ENCODE measurements at places on chromosomes 7 and 10.

GRCh38 chr7:29367784-29368183 is 173.2 kb downstream of the CHN2 start:
- no peak for DNase-seq

- DNase-seq, result no peak
These were observed 13.7 kb upstream of the ZNF777 start for GRCh38 chr7:149474309-149475120.

- DNase-seq, result peak; percentile 90
These were observed 319.8 kb upstream of the PHYHIPL start for GRCh38 chr10:58856508-58857240.

- DNase-seq, result no peak
These were observed 324.1 kb downstream of the C7orf25 start for GRCh38 chr7:42587806-42588205.

GRCh38 chr10:16965740-16966447 is 148.7 kb upstream of the RSU1 start:
- DNase-seq, result peak; percentile 91

GRCh38 chr7:155796381-155797261 is 15.6 kb downstream of the SHH start:
- DNase-seq, result peak; percentile 41

- DNase-seq, result no peak
These were observed 59.7 kb downstream of the CPED1 start for GRCh38 chr7:121048195-121048594.

DNA sequence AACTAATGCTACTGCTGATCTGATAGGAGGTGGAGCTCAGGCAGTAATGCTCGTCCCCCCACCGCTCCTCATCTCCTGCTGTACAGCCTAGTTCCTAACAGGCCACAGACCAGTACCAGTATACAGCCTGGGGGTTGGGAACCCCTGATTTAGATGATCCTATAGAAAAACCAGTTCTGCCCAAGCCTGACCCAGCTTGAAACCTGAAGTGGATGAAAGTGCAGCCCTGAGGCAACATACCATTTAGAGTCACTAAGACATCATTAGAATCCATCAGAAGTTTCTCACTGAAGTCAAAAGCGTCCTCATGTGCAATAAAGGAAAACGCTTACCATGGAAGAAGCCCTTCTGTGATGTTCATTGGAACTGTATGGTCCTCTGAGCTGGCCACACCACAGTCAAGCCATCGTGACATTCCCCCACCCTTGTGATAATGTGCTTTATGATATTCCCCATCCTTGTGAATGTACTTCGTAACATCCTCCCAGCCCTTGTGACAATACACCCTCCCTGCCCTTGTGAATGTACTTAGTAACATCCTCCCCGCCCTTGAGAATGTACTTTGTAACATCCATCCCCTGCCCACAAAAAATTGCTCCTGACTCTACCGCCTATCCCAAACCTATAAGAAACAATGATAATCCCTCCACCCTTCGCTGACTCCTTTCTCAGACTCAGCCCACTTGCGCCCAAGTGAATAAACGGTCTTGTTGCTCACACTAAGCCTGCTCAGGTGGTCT is 65.9 kb upstream of the HECTD2 start:
- no peak for DNase-seq

- DNase-seq, result no peak
These were observed 99.1 kb upstream of the CACUL1 start for GRCh38 chr10:118853916-118854315.

DNA sequence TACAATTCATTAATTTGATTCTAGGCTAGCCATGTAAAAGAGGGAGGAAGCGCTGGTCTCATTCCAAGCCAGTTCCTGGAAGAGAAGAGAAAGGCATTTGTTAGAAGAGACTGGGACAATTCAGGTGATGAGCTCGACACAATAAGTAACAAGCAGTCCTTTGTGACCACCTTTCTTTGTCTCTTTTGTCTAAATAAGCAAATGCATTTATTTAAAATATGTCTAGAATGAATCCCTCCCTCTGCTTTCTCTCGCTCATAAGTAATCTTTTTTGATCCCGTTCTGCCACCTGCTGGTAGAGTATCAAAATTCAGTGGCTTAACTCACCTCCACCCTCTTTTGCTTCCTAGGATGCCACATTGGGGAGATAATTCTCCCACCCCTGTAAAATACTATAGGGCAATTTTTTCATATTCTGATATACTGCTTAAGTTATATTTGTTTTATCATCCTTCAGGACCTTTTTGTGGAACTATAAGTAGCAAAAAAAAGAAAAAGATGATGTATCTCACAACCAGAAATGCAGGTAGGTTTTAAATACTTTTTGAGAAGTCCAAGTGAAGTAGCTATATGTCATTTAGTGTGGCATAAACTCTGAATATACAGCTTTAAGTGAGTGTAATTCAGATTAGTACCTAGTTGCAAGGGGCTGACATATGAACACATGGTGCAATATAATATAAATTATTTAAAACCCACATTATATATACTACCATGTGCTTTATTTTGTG is 91.5 kb downstream of the GSDME start:
- peak; percentile 44 for DNase-seq

DNA sequence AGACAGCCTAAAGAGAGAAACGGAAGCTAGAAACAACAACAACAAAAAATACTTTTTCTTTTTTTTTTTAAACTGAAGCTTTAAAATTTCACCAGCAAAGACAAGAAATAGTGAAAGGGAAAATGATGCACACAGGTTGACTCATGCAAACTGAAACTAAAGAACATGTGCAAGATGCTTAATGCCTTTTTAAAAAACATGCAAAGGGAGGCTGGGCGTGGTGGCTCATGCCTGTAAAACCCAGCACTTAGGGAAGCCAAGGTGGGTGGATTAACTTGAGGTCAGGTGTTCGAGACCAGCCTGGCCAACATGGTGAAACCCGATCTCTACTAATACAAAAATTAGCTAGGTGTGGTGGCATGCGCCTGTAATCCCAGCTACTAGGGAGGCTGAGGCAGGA is 15.1 kb upstream of the CUBN start:
- no peak for DNase-seq

GRCh38 chr7:141189231-141189630 is 115.4 kb downstream of the TMEM178B start:
- no peak for DNase-seq

DNA sequence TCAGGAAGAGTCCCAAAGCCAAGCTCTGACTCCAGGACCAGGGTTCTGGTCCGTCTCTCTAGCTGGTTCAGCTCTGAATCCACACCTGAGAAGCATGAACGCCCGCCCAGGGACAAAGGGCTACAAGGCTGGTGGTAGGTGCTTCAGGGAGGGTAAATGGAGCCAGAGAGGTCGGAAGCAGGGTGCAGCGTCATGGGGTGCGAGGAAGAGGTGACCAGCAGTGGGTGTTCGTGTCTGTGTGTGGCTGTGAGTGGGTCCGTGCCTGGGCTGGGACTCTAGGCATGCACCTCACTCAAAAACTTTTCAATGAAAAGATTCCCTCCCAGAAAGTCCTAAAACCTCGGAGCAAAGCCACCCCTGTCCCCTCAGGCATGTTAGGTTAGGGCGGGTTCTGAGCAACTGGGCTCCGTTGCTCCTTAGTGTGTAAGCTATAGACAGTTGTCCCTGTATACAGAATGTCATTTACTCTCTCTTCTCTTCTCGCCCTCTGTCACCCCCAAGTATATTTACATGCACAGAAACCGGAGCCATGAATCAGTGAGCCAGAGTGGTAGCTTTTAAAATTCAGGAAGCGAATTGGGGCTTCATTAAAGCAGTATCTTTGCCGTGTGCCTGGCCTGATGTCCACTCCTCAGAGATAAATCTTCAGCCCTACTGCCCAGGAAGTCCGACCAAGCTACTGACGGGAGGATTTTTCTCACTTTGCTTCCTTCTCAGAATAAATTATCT is 12.3 kb upstream of the GATA3 start:
- DNase-seq, result no peak

DNA sequence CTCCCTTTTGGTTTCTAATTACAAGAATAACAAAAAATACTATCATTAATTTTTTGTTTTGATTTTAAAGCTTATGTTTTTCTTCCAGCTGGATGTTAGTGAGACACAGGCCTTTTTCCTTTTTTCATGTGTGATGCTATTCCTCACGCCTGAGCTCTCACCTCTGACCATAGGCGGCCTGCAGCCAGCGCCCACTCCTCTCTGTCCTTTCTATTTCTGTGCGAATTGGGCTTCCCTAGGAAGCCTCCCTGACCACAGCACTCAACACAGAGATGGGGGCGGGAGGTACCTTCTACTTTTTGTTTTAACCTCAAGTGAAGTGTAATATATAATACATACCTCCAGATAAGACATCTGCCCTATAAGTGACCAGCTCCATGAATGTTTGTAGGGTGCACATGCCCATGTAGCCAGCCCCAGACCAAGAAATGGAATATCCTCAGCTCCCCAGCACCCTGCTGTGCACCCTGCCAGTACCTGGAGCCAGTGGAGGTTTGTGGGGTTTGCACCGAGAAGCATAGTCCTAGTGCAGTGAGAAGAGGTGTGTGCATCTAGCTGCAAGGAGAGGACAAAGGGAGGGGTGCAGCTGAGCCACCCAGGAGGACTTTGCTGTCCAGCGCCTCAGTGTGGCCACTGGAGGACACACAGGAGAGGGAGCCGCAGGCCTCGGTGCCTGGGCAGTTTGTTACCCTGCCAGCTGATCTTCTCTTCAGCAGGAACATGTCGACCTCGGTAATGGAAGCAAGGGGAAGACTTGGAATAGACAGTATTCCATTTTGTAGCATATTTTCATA is 38.5 kb downstream of the BNIP3 start:
- no peak for DNase-seq

DNA sequence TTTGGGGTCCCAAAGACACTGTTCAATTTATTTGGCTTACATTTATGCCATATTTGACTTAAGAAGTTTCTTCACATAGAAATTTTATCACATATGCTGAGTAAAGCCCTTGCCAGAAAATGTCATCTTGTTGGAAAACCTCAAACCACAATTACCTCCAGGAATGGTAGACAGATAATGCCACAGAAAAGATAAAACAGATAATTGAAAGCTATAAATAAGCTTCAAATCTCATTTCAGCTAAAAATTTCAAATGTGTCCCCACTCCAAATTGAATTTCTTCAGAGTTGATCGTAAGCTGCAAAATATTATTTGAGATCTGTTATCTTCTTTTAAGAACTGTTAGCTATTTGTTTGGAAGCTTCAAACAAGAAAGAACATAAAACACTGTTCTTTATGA is 176.4 kb upstream of the PTN start:
- DNase-seq, result no peak

- DNase-seq, result peak; percentile 20
These were observed 38.7 kb downstream of the CDK6 start for GRCh38 chr7:92797693-92798092.

DNA sequence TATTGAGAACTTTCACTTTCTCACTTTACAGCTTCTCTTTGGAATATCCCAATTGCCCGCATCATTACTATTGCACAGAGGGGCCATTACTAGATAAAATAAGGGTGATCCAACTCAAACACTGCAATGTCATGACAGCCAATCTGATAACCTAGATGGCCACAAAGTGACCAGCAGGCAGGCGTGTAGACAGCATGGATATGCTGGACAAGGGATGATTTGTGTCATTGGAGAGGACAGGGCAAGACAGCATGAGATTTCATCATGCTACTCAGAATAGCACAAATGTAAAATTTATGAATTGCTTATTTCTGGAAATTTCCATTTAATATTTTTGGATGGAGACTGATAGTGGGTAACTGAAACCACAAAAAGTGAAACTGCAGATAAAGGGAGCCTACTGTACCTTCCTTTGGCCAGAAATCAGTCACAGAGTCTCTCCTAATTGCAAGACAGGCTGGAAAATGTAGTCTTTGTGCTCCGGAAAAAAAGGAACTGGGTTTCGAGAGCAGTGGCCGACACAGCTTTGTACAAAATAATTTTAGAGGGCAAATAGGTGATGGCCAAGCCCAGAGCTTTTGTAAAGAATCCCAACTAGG is 6.1 kb upstream of the GSDME start:
- DNase-seq, result no peak

GRCh38 chr10:121664671-121665070 is 66.4 kb upstream of the FGFR2 start:
- no peak for DNase-seq

- no peak for DNase-seq
These were observed 98.4 kb upstream of the PDLIM1 start for GRCh38 chr10:95389176-95389575.

- no peak for DNase-seq
These were observed 132.8 kb downstream of the PTPN20 start for GRCh38 chr10:47043928-47044538.

GRCh38 chr10:8349610-8350249 is 295.2 kb downstream of the GATA3 start:
- DNase-seq, result no peak

DNA sequence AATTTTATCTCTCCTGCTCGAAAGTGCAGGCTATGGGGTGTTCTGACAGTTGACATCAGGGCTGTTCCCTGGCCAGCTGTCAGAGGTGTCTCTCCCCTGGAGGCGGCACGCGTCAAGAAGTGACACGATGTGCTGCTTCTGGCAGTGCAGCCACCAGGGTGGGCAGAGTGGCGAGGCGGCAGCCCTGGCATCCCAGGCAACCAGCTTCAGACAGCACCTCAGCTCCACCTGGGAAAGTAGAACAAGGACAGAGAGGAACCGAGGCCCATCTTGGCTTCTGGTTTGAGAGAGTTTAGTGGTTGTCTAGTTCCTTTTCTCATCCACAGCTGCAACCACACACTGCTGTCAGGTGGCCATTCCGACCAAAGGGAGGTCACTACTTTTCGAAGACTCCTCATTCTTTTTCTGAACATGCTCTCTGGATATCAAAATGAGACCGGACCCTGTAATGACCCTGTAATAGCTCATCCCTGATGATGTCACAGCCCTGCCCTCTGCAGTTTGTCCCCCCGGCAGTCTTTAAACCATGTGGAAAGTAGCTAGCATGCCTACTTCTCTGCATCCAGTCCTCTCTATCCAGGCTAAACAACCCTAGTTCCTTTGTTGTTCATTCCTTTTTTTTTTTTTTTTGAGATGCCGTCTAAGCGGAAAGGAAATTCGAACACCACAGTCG is 381.0 kb upstream of the NRP1 start:
- no peak for DNase-seq

GRCh38 chr7:77757589-77757988 is 40.6 kb downstream of the TMEM60 start:
- no peak for DNase-seq

DNA sequence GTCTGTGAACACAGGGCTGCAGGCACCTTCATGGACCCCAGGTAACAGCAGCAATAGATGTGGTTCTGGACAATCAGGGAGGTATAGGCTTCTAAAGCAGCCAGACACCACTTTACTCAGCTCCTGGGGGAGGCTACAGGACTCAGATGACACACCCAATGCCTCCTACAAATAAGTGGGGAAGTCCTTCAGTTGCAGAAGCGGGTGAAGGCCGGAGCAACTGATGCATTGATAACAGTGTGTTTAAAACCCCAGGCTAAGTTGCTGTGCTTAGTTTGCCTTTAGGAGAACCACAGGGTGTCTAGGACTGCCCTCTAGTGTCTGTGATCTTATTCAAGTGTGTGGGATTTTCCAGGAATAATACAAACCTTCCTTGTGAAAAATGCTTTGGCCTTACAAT is 5.9 kb upstream of the ITGA8 start:
- DNase-seq, result peak; percentile 73

All from urothelium cell line (cell line).